ENCODE measurements at places on chromosomes 11 and 22. TPM values are rescaled to one million over a fixed set of nuclear protein-coding genes. Genes with fewer than 3 reads are reported as not detected.

DNA sequence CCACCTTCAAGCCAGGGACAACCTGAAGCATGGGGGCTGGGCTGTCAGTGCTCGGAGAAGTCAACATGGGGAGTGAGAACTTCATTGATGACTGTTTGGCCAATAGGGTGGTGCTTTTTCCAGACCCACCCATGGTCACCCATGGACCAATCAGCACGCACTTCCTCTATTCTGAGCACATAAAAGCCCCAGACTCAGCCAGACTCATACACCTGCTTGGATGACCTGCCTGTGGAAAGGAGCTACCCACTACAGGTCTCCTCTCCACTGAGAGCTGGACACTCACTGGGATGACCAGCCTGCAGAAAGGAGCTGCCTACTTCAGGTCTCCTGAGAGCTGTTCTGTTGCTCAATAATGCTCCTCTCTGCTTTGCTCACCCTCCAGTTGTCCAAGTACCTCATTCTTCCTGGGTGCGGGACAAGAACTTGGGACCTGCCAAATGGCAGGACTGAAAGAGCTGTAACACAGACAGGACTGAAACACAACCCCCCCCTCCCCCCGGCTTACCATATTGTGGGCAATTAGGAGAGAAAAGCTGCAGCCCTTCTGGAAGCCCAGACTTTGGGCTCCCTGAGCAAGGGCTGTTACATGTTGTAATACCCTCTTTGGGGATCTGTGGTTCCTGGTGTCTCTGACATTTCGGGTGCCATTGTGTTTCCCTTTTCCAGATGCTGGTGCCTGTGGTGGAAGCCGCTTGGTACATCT lies 44.4 kb upstream of the WNT11 start:
- no peak for DNase-seq

Gene GGT5
- total RNA-seq, result 7.2 TPM

DNA sequence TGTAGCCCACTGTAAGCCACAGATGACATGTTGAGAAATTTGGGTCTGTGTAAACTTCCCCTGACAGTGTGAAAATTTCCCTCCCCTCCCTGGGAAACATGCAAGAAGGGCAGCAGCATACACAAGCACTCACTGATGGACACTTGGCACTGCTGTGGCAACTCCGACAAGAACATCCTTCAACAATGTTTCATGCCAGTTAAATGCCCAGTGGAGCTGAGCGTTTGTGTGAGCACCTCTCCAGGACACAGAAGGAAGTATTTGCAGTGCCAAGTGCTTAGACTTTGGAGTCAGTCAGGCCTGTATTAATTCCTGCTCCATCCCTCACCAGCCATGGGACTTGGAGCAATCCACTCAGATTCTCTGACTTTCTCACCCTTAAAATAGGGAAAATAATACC lies 17.7 kb downstream of the C11orf87 start:
- DNase-seq, result no peak

GRCh38 chr22:25420471-25420924 lies 144.0 kb upstream of the GRK3 start:
- DNase-seq, result no peak

GRCh38 chr11:10935015-10935559 lies 77.2 kb upstream of the ZBED5 start:
- DNase-seq, result no peak

GRCh38 chr22:47495110-47495509 lies 732.7 kb downstream of the TBC1D22A start:
- no peak for DNase-seq

DNA sequence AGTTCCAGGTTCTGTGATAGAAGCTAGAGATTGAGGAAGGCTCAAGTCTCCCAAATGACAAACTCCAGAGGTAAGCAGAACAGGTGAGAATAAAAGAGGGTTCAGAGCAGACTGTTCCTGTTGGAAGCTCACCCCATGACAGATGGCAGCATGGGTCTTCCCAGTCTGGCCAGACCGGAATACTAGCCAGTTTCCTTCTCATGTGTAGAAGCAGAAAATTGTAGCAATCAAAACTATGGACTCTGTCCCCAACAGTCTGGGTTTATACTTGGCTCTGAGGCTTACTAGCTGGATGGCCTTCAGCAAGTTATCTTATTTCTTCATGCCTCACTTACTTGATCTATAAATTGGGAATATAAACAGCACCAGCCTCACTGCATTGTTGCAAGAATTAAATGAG lies 494.8 kb downstream of the MN1 start:
- DNase-seq, result no peak

DNA sequence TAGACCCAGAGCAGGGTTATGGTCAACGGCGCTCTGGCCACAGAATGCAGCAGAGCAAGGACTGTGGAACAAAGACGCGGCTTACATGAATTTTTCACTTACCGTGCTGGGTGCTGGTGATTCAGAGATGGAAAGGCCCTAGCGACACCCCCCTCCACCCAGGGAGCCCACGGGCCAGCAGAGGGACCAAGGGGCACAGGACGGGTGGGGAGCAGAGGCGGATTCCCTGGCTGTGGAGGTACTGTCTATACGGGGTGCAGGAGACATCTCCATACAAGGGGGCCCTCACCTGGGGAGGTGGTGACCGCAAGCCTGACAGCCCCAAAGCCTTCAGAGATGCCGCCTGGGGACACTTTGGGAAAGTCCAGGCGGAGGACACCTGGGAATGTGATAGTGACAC lies 1.1 kb upstream of the SEPTIN5 start:
- DNase-seq, result peak; percentile 49

DNA sequence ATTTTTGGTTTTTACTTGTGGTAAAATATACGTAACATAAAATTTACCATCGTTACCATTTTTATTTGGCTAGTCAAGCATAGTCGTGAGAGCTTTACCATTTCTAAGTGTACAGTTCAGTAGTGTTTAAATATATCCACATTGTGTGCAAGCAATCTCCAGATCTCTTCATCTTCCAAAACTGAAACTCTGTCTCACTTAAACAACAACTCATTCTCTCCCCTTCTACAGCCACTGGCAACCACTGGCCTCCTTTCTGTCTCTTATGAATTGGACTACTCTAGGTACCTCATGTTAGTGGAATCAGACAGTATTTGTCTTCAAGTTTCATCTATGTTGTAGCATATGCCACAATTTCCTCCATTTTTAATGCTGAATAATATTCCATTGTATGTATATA lies 37.4 kb downstream of the SMC1B start:
- no peak for DNase-seq

All from osteoblast (primary cell).